CD4-positive, alpha-beta T cell treated with Interleukin-1 beta for 1 hour (primary cell): ENCODE measurements at places on chromosomes 7 and 10.

DNA sequence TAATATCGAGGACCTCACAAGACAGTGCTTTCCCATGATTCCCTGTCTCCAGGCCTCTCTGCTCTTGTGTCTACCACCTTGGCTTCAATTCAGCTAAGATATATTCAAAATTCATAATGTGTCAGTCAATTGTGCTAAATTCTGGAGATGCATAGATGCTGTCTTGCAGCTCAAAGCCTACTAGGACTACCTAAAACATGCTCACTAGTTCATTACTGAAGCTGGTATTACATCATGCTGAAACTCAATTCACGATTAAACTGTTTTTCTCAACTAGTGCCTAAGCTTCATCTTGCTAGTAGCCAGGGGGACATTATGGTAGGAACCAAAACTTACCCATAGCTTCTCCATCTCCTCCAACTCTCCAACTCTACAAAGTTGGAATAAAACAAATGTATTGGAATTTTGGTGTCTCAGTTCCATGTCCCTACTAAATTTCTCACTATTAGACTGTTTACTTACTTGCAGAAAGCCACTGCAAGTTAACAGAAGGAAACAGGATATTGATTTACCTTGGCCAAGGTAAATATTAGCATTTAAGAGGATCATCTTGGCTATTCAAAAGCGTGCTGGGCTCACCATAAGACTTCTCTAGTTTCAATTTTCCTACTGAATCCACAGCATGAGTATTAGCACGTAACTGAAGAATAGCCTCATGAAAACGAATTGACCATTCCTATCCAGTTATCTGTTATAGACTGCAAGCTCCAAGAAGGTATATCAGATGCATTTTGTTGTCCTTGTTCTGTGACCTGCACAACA is 53.6 kb downstream of the CREB3L2 start:
- DNase-seq: no peak

GRCh38 chr10:126646110-126646509 is 24.4 kb downstream of the C10orf90 start:
- DNase-seq: no peak

DNA sequence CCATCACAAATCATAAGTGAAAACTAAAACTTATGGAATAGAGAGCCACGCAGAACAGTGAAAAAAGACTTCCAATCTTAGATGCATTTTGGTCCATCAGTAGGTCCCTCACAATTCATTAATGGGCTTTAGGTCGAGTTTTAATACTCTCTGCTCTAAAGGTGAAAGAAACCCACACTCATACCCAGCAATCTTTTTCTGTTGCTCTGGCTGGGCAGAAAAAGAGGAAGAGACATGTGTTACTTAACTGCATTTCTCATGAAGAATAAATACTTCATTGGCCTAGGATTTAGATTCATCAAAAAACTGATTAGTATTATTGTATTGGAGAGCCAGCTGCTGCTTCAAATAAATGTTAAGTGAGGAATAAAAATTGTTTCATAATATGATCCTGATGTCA is 645.7 kb downstream of the PHTF2 start:
- no peak for DNase-seq

GRCh38 chr7:21318916-21319270 is 109.0 kb upstream of the SP4 start:
- no peak for DNase-seq

DNA sequence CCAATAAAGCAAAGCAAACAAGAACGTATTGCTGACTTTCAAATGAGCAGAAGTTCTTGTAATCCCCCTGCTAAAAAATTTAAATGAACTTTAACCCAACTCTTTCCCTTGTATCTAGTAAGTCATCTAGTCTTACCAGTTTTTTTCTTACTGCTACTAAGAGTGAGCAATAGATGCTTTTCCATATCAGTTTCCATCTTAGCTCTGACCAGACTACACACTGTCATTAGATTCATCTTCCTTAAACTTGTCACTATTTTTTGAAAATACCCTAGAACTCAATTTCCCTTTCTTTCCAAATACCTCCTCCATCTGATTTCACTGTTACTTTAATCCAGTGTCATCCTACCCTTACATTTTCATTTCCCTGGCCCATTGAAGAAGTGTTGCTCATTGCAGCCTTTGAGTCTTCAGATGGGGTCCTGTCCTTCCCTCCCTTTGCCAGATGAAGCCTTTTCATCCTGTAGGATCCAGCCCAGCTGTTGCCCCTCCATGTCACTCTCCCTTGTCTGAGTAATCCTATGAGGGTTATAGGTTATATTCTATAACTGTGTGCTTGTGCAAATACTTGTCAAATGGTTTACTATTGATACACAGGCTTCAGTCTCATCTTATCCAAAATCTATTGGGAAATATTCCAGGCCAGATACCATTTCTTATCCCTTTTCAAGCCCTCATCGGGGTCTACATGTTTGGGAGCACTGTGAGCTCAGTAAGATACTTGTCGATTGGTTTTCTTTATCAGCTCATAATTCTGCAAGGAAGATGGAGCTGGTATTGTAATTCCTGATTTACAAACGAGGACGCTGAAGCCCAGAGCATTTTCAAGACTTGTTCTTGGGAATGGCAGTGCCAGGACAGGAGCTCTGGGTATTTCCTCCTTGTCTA is 51.5 kb upstream of the ITGB1 start:
- DNase-seq: no peak

DNA sequence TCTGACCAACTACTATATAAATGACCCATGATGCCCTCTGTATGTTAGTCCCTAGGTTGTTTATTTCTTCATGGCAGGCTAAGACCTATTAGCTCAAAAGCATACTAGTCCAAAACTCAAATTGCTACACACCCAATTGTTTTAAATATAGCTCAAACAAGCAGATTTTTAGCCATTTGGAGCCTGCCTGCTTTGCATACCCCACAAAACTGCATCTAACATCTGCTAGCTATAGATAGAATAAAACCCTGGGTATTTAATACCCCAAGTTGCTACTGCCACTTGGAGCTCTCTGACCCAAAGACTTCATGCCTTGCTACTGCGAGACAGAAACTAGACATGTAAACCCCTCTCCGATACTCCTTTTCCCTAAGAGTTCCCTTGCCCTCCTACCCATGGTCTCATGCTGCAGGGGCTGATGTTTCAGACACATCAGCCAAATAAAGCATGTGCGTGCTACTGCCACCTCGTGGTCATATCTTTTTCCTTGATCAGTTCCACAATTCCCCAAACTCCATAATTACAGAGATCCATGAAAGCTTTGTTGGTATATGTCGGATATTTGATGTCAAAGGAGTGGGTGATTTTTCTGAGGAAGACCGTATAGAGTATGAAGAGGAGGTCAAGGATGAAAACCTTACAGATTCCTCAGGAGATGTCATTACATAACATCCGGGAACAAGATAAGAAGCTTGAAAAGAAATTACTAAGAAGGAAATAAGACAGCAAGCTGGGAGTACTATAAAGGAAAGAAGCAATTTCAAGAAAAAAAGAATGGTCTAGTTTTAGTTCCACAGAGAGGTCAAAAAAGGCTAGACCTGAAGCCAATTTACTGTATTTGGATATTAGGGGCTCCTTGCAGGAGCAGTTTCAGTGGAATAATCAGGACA is 386.6 kb downstream of the SH2D4B start:
- no peak for DNase-seq

GRCh38 chr7:14821757-14822480 is 80.6 kb downstream of the DGKB start:
- no peak for DNase-seq

DNA sequence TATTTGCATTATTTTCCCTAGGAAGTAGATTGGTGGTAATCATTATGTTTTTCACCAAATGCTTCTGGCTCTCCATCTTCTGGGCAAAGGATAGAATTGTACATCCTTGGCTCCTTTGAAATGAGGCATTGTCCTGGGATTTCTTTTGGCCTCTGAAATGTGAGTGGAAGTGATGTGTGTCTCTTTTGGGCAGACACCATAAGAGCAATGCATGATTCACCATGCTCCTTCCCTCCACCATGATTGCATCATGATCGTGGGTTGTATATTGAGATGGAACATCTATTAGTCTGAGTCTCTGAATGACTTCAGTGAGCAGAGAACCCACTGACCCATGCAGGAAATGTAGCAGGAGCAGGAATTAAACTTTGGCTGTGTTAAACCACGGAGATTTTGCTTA is 49.2 kb downstream of the ADRA2A start:
- no peak for DNase-seq

DNA sequence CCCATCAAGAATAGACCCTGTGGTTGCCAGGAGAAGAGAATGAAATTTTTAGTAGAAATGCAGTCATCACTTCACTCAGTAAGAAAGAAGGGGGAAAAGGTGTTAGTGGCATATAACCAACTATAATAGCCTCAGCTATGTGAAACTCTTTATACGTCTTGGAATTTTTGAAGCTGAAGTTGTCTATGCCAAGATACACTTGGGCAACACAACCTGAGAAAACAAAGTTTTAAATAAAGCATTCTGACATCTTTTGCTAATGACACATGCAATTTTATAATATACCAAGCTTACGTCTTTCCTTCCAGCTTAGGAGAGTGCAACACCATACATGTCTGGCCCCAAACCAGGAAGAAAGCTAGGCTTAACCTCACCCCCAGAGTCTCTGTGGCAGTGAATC is 40.8 kb upstream of the ZNF438 start:
- DNase-seq: no peak

- no peak for DNase-seq
Observed at GRCh38 chr7:133742709-133743538, 384.2 kb upstream of the LRGUK start.

DNA sequence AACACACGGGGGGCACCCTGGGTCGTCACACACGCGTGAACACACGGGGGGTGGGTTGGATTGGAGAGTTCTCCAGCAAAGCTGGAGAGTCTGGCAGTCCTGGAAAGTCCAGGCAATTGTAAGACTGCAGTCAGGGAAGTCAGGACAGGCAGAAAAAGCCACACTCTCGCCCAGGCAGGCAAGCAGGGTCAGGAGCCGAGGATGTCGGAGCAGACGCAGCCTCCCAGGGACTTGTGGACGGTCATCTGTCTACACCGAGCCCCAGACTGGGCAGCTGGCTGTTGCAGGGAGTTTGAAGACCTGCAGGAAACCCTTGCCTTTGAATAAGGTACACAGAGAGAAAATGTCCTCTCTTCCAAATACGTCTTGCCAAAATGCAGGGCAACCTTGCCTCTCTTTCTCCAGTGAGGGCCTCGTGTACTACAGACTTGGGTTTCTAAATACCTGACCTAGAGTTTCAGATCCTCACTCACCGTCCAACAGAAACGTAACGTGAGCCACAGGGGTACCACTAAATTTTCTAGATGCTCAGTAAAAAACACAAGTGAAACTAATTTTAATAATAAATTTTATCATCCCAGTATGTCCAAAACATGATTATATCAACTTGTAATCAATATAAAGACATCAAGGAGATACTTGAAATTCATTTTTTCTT is 176.7 kb downstream of the ADARB2 start:
- DNase-seq: no peak
